ENCODE measurements at places on chromosomes 7 and 10.

DNA sequence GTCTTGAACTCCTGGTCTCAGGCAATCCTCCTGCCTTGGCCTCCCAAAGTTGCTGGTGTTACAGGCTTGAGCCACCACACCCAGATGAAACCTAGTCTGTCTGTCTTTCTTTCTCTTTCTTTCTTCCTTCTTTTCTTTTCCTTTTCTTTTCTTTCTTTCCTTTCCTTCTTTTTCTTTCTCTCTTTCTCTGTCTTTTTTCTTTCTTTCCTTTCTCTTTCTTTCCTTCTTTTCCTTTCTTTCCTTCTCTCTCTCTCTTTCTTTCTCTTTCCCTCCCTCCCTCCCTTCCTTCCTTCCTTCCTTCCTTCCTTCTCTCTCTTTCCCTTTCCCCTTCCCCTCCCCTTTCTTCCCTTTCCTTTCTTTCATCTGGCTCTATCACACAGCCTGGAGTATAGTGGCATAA is 185.2 kb downstream of the CACNB2 start:
- DNase-seq, result no peak

GRCh38 chr10:48620719-48621118 is 15.8 kb upstream of the ARHGAP22 start:
- DNase-seq, result no peak

DNA sequence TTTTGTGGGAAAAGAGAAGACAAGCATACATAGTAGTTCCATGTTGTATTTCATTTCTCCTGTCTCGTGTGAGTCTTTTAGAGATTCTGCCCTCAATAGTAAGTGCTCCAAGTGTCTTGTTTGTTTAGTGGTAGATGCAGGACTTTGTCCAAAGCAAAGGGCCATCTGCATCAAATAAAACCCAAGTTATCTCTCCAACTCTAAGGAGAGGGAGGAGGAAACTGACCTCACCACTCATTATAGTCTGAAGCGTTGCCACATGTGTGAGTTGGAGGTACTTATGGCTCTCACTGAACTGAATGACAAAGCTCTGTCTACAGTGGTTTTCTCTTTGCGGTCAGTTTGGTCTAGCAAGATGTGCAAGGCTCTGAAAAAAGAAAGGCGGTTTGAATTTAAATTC is 272.6 kb downstream of the DOCK4 start:
- no peak for DNase-seq

- no peak for DNase-seq
Observed at GRCh38 chr10:112970021-112970420, 20.0 kb downstream of the TCF7L2 start.

Data from D341Med (cell line).